Mesothelial cell of epicardium (in vitro differentiated cells): ENCODE measurements at places on chromosomes 7 and 10. TPM values are rescaled to one million over a fixed set of nuclear protein-coding genes. Genes with fewer than 3 reads are reported as not detected.

MYO1G gene
- 0.65 to 0.69 TPM (median 0.66 TPM) in 3 replicates for total RNA-seq

INMT gene
- total RNA-seq: 3.3 to 4.3 TPM (median 3.4 TPM) in 3 replicates

GRCh38 chr10:74824900-74825370 is 1.5 kb upstream of the KAT6B start:
- peaks cover 6% of the 10 kb centered on the region for H3K36me3 ChIP-seq
- H3K4me3 ChIP-seq: peak overlapping the region; percentile 81
- H3K4me1 ChIP-seq: peaks cover 57% of the 10 kb centered on the region
- no peaks in the 10 kb centered on the region for H3K27me3 ChIP-seq
- peak overlapping the region; percentile 89 for H3K27ac ChIP-seq
- DNase-seq: peak; percentile 66

- H3K27me3 ChIP-seq: no peaks in the 10 kb centered on the region
- H3K4me3 ChIP-seq: no peak overlapping the region
- peaks cover 19% of the 10 kb centered on the region for H3K4me1 ChIP-seq
- H3K36me3 ChIP-seq: peaks cover 9% of the 10 kb centered on the region
- no peak for DNase-seq
- H3K27ac ChIP-seq: no peak overlapping the region
Measured at GRCh38 chr7:130092598-130092997, 22.3 kb downstream of the KLHDC10 start.

GRCh38 chr7:50976064-50976463 is 193.4 kb upstream of the GRB10 start:
- peaks cover 4% of the 10 kb centered on the region for H3K27me3 ChIP-seq
- H3K27ac ChIP-seq: no peak overlapping the region
- DNase-seq: no peak
- H3K4me1 ChIP-seq: no peaks in the 10 kb centered on the region
- H3K4me3 ChIP-seq: no peak overlapping the region

GRCh38 chr10:74909670-74910069 is 83.3 kb downstream of the KAT6B start:
- no peak for DNase-seq
- peaks cover 52% of the 10 kb centered on the region for H3K4me1 ChIP-seq
- H3K4me3 ChIP-seq: no peak overlapping the region
- peaks cover 4% of the 10 kb centered on the region for H3K36me3 ChIP-seq

DNA sequence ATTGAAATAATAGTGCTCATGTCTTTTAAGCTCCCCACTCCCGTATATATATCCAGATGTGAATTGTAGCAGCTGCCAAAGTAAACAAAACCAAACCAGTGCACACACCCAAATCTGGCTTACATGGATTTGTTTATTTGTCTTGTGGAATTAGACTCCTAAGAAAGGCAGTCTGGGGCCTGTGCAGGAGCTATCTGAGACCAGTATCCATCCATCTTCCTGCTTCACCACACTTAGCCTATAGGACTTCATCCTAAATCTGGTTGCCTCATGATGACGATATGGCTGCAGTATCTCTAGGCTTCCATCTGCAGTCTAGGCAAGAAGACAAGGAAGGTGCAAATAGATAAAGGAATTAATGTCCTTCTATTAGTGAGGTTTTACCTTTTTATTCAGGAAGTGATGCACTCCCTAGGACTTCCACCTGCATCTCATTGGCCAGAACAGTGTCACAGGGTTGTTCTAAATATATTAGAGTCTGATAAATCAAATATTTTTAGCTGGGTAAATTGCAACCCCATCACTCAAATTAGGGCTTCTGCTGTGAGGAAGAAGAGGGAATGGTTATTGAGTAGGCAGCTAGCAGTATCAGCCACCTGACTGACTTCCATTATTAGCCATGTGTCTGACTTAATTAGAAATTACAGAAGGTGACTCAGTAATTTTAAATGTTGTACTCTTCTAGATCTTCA is 6.0 kb downstream of the WIPF3 start:
- H3K4me1 ChIP-seq: peaks cover 6% of the 10 kb centered on the region
- no peak for DNase-seq
- peaks cover 41% of the 10 kb centered on the region for H3K27me3 ChIP-seq
- H3K4me3 ChIP-seq: no peak overlapping the region
- no peak overlapping the region for H3K27ac ChIP-seq

GRCh38 chr10:101446947-101447346 is 93.0 kb downstream of the BTRC start:
- H3K4me3 ChIP-seq: no peak overlapping the region
- H3K4me1 ChIP-seq: peaks cover 27% of the 10 kb centered on the region
- no peaks in the 10 kb centered on the region for H3K27me3 ChIP-seq
- H3K27ac ChIP-seq: no peak overlapping the region
- no peaks in the 10 kb centered on the region for H3K36me3 ChIP-seq
